ENCODE measurements at places on chromosomes 6 and 20. TPM values are rescaled to one million over a fixed set of nuclear protein-coding genes. Genes with fewer than 3 reads are reported as not detected.

The SLC22A1 gene
- total RNA-seq = not detected

The TMC2 gene
- total RNA-seq = not detected

The EYA2 gene
- total RNA-seq = not detected

The JAG1 gene
- 512 TPM for total RNA-seq

The GRM4 gene
- total RNA-seq = under 0.01 TPM

The APOBEC2 gene
- not detected for total RNA-seq

The MYB gene
- total RNA-seq = not detected

The RIOK1 gene
- total RNA-seq = 20.1 TPM

The IL17A gene
- total RNA-seq = not detected

The TRIM10 gene
- total RNA-seq = not detected

The ECT2L gene
- not detected for total RNA-seq

The SRF gene
- total RNA-seq = 10.2 TPM

The BCAS1 gene
- not detected for total RNA-seq

The NKAIN2 gene
- not detected for total RNA-seq

The MAFB gene
- 3.4 TPM for total RNA-seq

The KCNS1 gene
- 0.16 TPM for total RNA-seq

The CYP24A1 gene
- not detected for total RNA-seq

The EGFL8 gene
- 0.81 TPM for total RNA-seq

The PACSIN1 gene
- not detected for total RNA-seq

The LAMA2 gene
- 1.2 TPM for total RNA-seq

The PI3 gene
- total RNA-seq = not detected

The TENT5A gene
- total RNA-seq = 0.76 TPM

The SPATA2 gene
- 0.65 TPM for total RNA-seq

The IL17F gene
- total RNA-seq = not detected

The LPIN3 gene
- 0.94 TPM for total RNA-seq

The IPCEF1 gene
- 0.32 TPM for total RNA-seq

The ERVFRD-1 gene
- 0.16 TPM for total RNA-seq

All from bladder microvascular endothelial cell (primary cell).